Nucleus accumbens (tissue), 56 donors: ENCODE measurements at places on chromosomes 2 and 18.

- DNase-seq = no peak
Observed at GRCh38 chr2:133884739-133885381, 316.6 kb upstream of the NCKAP5 start.

DNA sequence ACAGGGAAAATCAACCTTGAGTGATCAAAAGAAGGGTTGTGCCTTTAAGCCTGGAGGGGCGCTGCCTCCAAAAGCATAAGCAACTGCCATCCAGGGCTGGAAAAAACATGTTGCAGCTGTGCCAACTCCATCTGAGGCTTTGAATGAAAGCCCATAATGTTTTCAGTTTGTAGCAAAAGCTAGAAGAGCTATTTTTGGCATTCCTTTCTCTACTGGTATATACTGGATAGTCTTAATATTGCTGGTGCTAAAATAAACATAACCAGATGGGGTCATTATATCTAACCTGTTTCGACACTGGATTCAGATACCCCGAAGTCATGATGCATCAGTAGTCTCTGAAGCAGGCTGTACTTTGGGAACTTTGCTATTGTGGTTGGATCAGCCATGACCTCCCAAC, 25.1 kb downstream of the ANXA4 start:
- DNase-seq = no peak

GRCh38 chr2:108615480-108616090, 81.3 kb downstream of the LIMS1 start:
- DNase-seq = no peak

GRCh38 chr2:143451642-143452281, 322.5 kb downstream of the ARHGAP15 start:
- DNase-seq = no peak

GRCh38 chr2:12856934-12857601, 140.3 kb downstream of the TRIB2 start:
- DNase-seq = no peak

DNA sequence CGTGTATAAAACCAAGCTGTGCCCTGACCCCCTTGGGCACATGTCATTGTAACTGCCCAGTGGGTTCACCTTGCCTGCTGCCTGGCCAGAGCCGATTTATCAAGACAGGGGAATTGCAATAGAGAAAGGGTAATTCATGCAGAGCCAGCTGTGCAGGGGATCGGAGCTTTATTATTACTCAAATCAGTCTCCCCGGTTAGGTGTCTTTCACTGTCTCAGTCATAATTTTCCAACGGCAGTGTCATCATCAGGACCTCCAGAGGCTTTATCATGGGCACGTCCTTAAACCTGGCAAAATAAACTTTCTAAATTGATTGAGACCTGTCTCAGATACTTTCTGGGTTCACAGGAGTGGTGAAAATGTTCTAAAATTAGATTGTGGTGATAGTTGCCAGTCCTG, 29.6 kb upstream of the PGAP1 start:
- DNase-seq = no peak

DNA sequence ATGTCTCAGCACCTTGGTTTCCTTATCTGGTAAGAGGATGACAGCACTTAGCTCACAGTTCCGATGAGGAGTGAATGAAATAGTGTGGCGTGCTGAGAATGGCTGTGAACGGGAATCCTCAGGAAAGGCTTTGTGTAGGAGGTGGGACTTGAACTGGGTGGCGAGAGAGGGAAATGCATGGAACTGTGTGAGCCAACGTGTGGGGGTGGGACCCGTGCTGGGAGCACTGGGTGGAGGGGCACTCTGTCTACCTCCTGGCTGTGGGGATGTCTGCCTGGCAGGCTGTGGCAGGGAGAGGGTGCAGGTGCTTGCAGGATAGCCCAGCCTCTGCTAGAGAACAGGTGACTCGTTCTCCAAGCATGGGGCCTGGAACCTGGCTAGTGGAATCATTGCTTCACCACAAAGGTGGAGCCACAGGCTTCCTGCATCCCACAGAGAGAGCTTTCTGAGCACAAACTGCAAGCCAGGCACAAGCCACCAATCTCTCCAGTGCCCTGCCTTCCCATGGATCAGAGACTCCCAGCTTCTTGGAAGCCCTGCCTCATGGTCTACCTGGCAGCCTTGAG, 145.2 kb downstream of the CELF4 start:
- no peak for DNase-seq

DNA sequence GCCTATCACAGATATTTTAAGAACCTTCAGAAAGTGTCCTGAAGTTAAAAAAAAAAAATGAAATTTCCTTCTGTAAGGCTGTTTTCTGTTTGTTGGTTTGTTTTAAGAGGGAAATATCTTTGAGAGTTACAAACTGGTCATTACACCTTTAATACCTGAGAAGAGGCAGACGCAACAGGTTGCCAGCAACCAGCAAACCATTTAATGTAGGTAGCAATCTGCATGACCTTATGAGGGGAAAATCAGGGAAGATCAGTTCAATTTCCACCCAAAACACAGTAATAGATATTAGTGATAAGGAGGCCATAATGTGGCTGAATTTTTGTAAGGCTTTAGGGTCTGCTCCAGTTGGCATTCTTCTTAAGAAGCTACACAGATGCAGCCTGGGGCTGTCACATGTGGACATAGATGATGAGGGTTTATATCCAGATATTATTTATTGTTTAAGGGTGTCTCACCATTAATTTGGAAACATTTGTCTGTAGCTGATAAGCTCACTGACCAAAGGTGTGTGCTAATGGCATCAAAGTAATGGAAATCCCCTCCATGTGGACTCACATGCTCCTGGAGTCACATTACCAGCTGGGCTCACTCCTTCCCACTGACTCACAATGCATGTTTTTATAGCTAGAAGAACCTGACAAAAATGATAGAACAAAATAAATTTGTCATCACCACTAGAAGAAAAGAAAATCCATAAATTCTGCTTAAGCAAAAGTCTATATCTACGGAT, 83.5 kb upstream of the DTNA start:
- no peak for DNase-seq

DNA sequence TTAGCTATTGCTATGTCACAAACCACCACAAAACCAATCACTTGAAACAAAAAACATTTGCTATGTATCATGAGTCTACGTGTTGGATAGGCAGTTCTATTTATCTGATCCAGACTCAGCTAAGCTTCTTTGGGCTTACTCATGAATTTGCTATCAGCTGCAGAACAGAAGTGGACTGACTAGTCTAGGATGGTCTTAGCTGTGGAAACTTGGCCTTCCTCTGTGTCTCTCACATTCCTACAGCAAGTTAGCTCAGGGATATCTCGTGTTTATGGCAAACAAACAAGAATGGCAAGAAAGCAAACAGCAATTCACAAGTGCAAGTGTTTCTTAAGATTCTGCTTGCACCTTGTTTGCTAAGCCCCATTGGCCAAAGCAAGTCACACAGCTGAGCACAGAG, 288.0 kb upstream of the TNP1 start:
- DNase-seq = no peak

- DNase-seq = no peak
Observed at GRCh38 chr2:175107146-175107545, 60.9 kb downstream of the ATF2 start.

DNA sequence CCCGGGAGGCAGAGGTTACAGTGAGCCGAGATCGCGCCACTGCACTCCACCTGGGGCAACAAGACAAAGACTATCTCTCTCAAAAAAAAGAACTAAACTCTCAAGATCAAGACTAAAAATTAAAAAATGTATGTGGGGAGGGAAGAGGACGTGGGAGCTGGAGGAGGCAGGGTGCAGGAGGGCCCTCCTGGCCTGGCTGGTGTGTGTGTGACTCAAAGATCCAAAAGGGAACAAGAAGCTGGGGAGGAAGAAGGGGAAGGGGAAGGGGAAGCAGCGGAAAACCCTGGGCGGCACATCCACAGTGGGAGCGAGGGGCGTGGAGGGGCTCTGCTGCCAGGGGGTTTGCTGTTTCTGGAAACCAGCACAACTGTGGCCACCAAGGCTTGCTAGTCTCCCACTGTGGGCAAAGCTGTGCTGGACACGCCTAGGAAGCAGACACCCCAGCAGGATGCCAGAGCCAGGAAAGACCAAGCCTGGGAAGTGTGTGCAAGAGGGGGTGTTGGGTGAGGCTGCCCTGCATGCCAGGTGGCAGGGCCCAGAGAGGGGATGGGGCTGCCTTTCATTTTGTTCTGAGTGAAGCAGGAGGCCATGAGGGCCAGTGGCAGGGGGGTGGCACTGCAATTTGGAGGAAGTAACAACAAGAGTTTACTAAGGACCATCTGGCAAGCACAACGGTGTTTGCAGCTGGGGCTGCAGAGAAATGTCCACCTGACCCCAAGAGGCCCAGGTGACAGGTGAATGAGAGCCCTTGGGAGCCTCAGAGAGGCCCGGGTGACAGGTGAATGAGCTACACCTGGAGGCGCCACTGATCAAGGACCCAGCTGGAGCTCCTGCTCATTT, 44.5 kb downstream of the ANO7 start:
- no peak for DNase-seq

DNA sequence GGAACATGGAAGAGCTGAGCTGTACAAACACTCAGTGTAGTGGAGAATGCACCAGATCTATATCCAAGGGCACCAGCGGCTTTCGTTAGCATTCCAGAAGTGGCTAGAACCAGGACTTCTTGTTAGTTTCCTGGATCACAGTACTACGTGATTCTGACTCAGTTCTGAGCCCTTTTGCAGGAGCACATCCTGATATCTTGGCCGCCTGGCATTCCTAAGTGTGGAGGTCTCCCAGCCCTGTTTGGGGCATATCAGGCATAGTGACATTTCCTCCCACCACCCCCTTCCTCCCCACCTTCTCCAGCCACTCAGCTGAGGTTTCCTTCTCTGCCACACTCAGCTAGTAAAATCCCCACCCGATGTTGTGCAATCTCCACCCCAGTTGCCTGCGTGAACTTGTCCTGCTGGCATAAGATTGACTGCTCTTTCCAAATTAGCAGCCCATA, 63.4 kb downstream of the BMP10 start:
- DNase-seq = no peak

- no peak for DNase-seq
Observed at GRCh38 chr2:115384399-115384798, 942.0 kb downstream of the DPP10 start.

DNA sequence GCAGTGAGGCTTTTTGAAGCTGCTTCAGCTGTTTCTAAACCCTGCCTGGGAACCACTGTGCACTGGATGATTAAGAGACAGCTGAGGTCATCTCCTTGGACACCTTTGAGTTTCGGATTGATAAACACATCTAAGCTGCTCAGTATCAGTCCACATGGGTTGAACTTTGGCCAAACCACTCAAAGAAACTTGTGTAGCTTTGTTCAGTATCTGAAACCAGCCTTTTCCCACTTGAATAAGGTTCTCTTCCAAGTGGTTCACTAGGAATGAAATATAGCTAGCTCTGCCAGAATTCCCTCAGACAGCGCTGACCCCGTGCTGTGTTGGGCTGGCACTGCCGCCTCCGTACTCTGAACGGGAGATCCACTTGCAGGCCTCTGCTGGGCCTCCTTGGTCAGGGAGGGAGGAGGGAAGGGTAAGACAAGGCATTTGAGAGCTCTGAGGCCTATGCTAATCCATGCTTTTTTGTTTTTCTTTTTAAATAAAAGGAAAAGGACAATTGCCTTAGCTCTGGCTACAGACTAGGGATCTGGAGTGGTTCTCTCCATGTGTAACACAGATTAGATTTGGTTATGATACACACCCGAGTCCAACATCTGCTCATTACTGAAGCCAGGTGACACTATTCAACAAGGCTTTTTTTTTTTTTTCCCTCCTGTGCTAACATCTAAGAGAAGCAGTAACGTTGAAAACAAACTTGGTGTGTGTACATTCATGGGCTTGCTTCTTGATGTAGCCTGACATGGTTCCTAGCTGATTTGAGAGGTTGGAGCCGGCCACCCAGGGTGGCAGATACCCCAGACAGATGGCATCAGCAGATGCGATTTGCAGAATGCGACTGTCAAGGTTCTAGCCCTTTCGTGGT, 67.7 kb downstream of the NCK2 start:
- DNase-seq = no peak

GRCh38 chr18:33584548-33585430, 6.8 kb downstream of the ASXL3 start:
- DNase-seq = no peak

- no peak for DNase-seq
Observed at GRCh38 chr18:3121259-3121658, 98.5 kb downstream of the MYOM1 start.

GRCh38 chr2:234960175-234961088, 8.6 kb downstream of the SH3BP4 start:
- DNase-seq = peak; percentile 22

DNA sequence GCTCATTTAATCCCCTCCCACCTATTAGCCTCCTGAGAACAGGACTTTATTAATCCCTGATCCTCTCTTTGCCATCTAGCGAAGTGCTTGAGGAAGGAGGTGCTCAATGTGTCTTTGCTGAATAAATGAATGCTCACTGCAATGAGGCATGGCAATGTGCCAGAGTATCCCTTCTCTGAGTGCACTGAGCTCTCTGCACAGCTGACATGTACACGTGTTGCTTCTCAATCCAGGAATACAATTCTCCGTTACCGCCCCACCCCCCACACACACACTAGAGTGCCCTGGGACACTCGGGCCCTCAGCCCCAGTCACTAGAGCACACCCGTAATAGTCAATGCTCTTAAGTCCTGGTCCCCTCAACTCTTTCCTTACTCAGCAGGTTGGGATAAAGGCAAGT, 41.4 kb downstream of the FAM178B start:
- DNase-seq = peak; percentile 29

DNA sequence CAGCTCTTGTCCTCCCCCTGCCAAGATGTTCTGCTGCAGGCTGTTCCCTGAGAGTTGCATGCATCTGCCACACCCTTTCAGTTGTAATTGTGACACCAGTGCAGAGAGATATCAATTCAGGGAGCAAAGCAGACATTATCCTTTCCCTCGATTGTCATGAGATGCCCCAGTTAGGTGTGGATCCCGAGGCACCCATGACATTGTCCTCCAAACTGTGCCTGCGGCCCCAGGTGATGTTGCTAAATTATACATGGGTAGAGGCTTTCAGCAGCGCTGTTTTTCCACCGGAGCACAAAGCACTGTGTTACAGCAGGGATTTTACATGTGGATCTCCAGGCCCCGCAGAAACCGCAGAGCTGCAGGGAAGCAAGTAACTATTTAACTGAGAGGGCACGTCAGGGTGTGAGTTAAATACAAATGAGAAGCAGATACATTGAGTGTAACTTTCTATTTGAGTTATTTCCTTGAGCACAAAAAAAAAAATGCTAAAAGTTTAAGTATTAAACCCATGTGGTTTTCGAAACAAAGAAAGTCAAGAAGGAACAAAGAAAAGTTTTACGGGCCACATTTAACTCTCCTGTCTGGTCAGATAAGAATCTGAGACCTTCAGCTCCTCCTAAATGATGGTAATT, 90.3 kb upstream of the BCL2L11 start:
- DNase-seq = no peak

DNA sequence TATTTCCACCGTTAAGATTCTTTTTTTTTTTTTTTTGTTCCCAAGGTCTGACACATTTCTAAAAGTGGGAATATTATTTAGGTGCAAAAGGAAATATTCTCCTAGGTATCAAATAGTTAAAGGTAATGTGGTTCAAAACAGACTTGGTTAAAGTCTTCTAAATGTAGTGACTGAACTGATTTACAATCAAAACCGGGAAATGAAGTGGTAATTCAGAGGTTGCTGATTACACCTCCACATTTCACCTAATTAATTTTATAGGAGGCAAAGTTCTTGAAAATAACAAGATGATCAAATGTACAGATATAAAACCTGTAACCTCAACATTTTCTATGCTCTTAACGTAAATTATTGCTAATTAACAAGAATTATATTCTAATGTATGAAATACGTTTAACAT, 5.1 kb downstream of the BCL11A start:
- DNase-seq = no peak

- no peak for DNase-seq
Observed at GRCh38 chr2:609881-610280, 67.3 kb downstream of the TMEM18 start.

GRCh38 chr2:32748158-32748557, 120.3 kb downstream of the TTC27 start:
- no peak for DNase-seq

GRCh38 chr2:10538224-10538894, 90.2 kb upstream of the ODC1 start:
- DNase-seq = no peak
